Subcutaneous preadipocyte (primary cell): ENCODE measurements at places on chromosomes 3 and 15. TPM values are rescaled to one million over a fixed set of nuclear protein-coding genes. Genes with fewer than 3 reads are reported as not detected.

Gene ACTRT3
- 2.2 and 3.5 TPM in 2 replicates for total RNA-seq

Gene KBTBD13
- not detected in 2 replicates for total RNA-seq

Gene ADAM10
- 94.8 and 157 TPM in 2 replicates for total RNA-seq

Gene NPAP1
- not detected in 2 replicates for total RNA-seq

Gene GDPGP1
- total RNA-seq, result 5.5 and 7.0 TPM in 2 replicates

Gene MORC1
- not detected in 2 replicates for total RNA-seq

Gene ALDH1A3
- 34.4 and 118 TPM in 2 replicates for total RNA-seq

Gene RNF7
- 28.5 and 36.7 TPM in 2 replicates for total RNA-seq

Gene GXYLT2
- total RNA-seq, result 24.6 and 32.6 TPM in 2 replicates

Gene FEZF2
- not detected in 2 replicates for total RNA-seq

Gene ADIPOQ
- not detected in 2 replicates for total RNA-seq

Gene RAD18
- 9.6 and 17.0 TPM in 2 replicates for total RNA-seq

Gene ADGRG7
- not detected in 2 replicates for total RNA-seq

Gene CKMT1B
- total RNA-seq, result not detected in 2 replicates

Gene GPR171
- not detected in 2 replicates for total RNA-seq

Gene SLC28A2
- total RNA-seq, result not detected in 2 replicates

Gene LRRC3B
- total RNA-seq, result not detected in 2 replicates

Gene EXOSC7
- total RNA-seq, result 37.5 and 40.4 TPM in 2 replicates
